ENCODE measurements at places on chromosomes 6 and 20. TPM values are rescaled to one million over a fixed set of nuclear protein-coding genes. Genes with fewer than 3 reads are reported as not detected.

DNA sequence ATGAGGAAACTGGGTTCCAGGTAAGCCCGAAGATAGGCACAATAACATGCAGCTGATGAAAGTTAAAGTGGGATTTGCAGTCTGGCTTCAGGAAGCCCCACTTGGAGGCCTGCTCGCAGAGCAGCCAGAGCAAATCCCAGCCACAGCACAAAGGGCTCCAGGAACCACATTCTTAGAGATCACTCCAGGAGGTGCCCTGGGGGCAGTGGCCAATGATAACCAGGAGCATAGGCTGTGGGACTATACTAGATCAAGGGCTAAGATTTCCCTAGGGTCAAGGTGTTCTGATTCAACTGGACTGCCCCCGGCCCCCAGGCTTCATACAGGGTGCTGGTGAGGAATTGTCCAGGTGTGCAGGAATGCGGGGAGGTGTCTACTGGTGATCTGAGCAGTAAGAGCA is 133.9 kb upstream of the PTPRT start:
- no peak for DNase-seq

GRCh38 chr6:36674942-36675341 is 3.6 kb upstream of the CDKN1A start:
- no peak for DNase-seq

GRCh38 chr6:1201547-1202200 is 110.2 kb upstream of the FOXQ1 start:
- no peak for DNase-seq

DNA sequence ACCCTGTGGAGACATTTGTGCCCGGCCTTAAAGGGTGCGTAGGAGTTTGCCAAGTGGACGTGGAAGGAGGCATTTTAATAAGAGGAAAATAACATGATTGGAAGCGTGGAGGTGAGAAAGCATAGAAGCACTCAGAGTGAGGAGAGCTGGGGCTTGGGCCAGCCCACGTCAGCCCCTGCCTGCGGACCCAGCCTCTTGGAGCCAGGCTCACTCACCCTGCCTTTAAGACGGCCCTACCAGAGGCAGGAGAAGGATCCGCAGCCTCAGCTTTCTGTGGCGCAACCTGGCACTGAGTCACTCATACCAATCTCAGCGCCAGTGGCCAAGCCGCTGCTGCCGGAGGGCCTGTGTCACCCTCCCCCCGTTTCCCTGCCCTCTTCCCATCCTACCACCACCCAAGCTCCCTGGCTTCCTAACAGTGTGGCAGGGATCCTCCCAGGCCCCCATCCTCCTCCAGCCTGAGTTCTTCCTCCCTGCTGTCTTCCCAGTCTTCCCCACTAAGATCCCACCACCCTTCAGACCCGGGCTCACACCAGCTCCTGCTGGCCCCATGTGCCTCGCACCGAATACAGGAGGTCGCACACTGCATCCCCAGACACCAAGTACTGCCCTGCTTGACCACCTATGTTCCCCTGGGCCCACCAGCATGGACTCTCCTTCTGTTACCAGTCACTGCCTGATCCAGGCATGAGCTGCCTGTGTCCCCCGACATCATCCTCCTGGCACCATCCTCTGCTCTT is 285.2 kb downstream of the UST start:
- DNase-seq = no peak

DNA sequence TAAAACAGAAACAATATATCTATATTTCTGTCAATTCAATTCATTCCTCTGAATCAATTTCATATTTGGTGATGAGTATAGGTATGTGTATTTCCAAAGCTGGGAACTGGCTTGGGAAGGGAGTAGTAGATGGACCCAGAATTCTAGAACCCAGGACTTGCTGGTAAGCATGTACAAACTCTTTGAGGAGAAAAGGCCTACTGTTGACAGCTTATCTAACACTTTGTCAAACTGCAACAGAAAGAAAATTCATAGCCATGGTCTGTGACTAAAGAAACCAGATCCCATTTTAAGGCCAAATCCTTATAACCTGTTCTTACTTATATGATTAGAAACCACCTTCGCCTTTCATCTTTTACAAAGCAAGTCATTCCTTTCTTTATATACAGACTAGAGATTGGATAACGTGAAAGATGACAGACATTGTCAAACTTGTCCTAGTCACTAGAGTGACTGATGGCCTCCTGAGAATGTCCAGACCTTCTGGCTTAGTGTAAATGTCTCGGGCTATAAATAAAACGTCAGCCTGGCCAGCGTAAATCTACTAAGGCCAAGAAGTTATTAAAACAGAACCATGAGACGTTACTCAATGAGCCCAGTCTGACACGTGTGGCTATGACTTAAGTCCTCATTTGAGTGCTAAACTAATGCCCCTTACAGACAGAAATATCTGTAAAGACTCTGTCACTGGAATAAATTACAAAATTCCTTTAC is 152.3 kb downstream of the ALDH8A1 start:
- no peak for DNase-seq

DNA sequence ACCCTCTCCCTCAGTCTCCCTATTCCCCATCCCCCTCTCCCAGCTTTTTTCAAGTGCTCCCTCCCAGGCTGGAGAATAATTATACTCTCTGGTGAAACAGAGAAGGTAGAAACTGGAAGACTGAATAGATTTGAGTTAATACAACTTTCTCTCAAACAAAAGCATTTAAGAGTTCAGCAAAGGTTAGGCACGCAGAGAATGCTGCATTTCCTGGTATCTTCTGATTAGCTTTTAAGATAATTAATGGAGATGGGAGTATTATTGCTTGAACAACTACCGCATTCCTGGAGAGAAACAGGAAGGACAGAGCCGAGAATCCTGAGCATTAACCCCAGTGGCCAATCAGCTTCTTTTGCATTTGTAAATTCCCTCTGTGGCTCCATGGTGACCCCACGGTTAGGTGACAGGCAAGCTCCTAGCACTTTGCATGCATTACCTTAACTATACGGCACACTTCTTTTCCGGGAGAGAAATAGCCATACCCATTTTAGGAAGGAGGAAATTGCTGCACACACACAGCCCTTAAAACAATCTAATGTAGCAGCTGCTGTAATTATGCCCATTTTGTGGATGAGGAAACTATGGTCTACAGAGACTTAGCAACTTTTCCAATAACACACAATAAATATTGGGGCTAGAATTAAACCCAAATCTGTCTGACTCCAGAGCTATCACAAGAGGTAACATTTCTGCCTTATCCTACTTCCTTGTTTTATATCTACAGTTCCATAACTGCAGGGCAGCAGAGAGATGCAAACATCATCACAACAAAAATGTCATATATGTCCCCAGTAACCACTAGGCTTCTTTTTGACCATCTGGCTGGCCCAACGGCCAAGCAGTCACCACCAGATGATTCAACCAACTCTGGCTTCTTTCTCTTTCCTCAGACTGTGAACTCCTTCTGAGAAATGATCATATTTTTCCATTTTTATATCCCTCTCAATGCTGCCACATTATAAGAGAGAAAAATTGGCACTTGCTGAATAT is 169.9 kb downstream of the CD24 start:
- DNase-seq = no peak

GRCh38 chr6:75691012-75691411 is 58.0 kb upstream of the MYO6 start:
- no peak for DNase-seq

GRCh38 chr6:67854098-67854497 is 781.0 kb upstream of the ADGRB3 start:
- DNase-seq = no peak

DNA sequence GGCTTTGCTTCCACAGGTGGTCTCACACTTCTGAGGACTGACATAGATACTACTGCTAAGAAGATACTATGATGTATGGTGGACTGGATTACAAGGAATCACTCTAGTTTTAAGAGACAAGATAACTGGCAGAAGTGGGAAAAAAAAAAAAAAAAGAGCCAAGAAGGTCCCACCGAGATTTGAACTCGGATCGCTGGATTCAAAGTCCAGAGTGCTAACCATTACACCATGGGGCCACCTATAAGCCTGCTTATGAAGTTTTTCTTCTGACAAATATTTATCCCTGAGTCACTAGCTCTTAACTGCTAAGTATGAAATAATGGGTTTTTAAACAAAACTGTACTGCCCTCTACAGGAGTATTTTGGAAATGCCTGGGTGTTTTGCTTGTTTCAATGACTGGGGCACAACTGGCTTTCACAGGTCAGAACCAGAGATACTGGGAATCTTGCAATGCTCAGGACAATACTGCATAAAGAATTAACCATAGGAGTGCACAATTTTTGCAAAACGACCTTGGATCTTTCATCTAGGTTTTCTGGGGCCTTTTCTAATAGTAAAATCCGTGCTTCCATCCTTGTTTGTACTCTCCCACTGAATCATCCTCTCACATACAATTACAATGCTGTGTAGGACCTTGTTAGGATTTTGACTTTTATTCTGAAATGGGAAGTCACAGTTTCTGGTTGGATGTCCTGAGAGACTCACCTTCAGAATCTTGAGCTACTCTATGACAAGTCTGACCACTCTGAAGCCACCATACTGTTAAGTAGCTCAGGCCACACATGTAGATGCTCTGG is 116.3 kb downstream of the OR2B2 start:
- peak; percentile 96 for DNase-seq

- no peak for DNase-seq
These were observed 725.5 kb downstream of the TBC1D32 start for GRCh38 chr6:120608826-120609225.

DNA sequence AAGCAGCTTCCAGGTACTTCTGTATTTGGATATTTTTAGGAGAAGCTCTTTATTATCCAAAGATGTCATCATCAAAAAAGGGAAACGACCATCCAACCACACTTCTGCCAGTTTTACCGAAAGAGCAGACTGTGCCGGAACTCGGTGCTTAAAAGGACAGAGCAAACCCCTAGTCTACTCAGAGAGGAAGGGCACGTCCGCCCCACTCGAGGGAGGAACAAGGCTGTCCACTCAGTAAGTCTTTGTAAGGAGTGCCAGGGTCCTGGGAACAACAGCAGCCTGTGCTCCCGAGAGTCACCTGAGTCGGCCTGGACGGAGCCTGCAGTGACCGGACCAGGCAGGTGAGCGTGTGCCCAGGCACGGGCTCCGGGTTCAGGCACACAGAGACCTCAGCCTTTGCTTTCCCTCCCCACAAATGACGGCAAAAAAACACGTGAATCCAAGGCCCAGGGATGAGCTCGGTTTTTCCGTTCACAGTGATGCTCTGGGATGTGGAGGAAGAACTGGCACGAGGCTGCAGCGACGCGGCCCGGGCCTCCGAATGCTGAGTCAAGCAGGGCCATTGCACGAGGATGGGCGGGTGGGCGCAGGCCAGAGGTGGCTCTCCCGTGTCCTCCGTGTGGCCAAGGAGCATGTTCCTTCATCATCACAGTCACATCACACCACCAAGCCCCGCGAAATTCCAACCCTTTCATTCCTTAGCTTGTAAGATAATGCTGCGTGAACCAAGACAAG is 17.4 kb upstream of the SLCO4A1 start:
- peak; percentile 77 for DNase-seq

GRCh38 chr6:39007575-39007974 is 41.0 kb upstream of the GLP1R start:
- DNase-seq = no peak

DNA sequence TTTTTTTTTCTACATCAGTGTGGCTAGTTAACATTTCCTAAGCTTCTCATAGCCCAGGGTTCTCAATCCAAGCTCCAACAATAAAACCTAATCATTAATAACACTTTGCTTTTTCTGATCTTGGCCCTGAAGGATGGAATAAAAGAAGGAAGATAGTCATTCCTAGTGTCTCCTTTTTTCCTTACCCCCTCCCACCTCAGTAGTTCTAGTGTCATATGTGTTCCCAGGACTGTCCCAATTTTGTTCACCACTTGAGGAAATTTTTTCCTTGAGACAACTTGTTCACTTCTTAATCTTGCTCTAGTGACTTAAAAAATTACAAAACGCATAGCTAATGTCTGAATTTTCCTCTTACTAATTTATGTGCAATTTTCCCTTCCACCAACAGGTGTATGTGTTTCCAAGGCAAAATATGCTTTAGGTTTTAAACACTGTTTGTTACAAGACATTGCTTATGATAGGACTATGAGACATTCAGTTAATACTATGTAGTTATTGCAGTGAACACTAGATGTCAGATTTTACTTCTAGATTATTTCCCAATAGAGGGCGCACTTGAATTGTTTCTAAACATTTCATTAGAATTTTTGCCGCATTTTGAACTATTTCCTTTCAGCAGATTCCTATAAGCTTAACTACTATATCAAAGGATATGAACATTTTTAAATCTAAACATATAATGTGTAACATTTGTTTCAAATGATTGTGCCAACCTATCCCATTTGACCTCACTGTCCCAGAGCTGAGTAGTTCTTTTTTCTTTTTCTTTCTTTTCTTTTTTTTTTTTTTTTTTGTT is 18.5 kb upstream of the C6orf141 start:
- DNase-seq = peak; percentile 64

- DNase-seq = no peak
These were observed 128.5 kb downstream of the BCAS1 start for GRCh38 chr20:53941680-53942471.

DNA sequence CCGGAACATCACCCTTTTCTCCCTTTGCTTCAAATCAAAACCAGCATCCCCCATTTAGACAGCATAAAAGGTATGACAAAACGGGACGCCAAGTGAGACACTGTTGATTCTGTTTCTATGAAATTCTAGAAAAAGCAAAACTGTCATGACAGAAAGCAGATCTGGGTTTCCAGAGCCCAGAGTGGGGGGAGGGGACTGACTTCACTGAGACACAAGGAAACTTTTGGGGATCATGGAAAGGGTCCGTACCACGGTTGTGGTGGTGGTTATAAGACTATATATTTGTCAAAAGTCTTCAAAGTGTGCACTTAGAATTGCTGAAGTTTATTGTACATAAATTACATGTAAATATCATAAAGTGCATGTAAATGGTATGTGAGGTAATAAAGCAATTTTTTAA is 82.6 kb downstream of the SLC22A3 start:
- DNase-seq = no peak

GRCh38 chr6:148620579-148621298 is 126.1 kb upstream of the UST start:
- no peak for DNase-seq

GRCh38 chr6:51866867-51867266 is 220.5 kb downstream of the PKHD1 start:
- no peak for DNase-seq

GRCh38 chr6:119348096-119348747 is 1.3 kb downstream of the MAN1A1 start:
- no peak for DNase-seq

GRCh38 chr6:20306491-20306890 is 94.2 kb upstream of the MBOAT1 start:
- DNase-seq = no peak

The QRSL1 gene
- 8.9 TPM for total RNA-seq

The SCGN gene
- total RNA-seq = not detected

The CTAGE9 gene
- total RNA-seq = not detected

The MDFI gene
- not detected for total RNA-seq

The SLCO4A1 gene
- 15.3 TPM for total RNA-seq

The NEURL2 gene
- total RNA-seq = 21.5 TPM

All from hematopoietic multipotent progenitor cell (in vitro differentiated cells).